ENCODE measurements at places on chromosomes 2 and 18.

GRCh38 chr2:137161250-137161649 is 395.9 kb downstream of the THSD7B start:
- no peak for DNase-seq

DNA sequence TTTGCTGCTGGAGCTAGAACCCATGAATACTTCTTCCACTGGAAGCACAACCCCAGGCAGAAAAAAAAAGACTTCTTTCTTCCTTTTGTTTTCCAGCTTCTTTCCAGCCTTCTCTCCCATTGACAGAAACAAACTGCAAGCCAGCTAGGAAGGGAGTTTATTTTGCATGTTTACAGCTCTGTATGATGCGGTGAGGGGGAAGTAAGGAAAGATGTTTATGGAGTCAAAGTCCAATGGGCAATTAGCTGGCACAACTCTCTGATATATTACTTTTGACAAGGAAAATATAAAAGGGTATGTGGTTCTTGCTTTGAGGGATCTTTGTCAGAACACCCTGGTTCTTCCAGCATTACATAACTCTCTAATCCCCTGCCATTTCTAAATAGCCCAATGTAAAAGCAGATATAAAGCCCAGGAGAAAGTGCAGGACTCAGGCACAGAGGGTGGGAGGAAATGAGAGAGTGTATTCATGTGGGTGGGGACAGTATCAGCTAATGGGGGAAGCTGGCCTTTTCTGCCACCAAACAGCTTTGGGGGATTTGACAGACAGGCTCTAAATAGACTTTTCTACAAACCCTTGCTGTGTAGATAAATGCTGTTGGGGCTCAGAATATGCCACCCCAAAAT is 9.3 kb upstream of the NMS start:
- DNase-seq, result no peak

- DNase-seq, result no peak
These were observed 15.5 kb downstream of the MAP3K20 start for GRCh38 chr2:173090973-173091660.

- DNase-seq, result peak; percentile 73
These were observed 243.8 kb downstream of the TSN start for GRCh38 chr2:121999264-121999663.

GRCh38 chr18:37985126-37985525 is 419.5 kb upstream of the CELF4 start:
- DNase-seq, result no peak

GRCh38 chr2:20288642-20289340 is 61.9 kb downstream of the PUM2 start:
- DNase-seq, result no peak

DNA sequence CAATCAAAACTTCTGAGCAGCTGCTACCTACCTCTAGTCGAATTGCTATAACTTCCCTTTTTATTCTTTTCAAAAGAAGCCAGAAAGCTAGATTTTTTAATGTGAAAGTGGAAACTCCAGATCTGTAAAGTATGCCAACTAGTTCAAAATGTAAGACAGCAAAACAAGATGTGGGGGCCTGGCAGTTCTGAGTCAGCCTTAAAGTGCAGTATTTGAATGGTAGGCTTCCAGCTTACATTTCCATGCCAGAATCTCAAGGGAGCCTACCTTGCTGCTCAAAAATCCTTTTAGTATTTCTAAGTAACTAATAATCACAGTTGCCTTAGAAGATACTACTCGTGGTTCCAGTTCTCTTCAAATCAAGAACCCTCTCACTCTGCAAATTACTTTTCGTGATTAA is 1288.7 kb downstream of the LRP1B start:
- DNase-seq, result no peak

DNA sequence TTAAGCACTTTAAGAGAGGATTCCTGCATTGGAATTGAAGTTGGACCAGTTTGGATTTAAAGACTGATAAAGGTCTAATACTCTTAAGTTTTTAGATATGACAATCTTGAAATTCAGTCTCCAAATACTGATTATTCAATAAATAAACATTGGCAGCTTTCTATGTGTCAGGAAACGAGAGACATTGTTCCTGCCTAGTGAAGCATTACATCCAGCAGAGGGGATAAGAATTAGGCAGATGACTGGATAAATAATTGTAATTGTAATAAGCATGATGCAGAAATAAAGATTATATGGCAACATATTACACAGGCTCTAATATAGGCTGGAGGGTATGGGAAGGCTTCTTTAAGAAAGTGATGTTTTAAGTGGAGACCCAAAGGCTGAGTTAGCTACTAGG is 226.5 kb upstream of the MMADHC start:
- no peak for DNase-seq

GRCh38 chr2:98777076-98777475 is 46.1 kb upstream of the MGAT4A start:
- no peak for DNase-seq

GRCh38 chr2:117858892-117859531 is 44.5 kb downstream of the DDX18 start:
- no peak for DNase-seq

DNA sequence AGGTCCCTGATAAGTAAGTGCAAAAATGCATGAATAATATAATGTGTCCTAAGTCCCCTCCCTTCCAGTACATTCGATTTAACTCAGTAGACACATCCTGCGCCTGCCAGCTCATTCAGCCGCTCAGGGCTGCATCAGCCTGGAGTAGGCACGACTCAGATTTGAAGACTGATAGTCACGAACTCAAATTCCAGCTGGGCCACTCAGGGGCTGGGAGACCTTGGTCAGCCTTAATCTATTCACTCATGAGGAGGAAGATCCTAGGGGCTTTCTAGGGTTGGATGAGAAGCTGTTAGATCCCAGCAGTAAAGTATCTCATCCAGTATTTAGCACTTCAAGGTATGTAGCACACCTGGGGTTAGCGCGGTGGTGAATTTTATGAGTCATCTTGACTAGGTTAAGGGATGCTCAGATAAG is 98.9 kb upstream of the ODC1 start:
- no peak for DNase-seq

DNA sequence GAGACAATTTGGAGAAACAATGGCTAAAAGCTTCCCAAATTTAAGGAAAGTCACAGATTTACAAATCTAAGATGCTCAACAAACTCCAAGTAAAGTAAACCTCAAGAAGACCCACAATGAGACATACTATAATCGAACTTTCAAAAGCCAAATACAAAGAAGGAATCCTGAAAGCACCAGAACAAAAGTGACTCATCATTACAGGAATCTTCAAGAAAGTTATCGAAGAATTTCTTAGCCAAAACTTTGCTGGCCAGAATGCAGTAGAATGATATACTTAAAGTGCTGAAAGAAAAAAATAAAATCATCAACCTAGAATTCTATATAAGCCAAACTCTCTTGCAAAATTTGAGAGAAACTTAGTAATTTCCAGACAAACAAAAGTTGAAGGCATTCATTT is 106.5 kb upstream of the TMEM200C start:
- DNase-seq, result no peak

DNA sequence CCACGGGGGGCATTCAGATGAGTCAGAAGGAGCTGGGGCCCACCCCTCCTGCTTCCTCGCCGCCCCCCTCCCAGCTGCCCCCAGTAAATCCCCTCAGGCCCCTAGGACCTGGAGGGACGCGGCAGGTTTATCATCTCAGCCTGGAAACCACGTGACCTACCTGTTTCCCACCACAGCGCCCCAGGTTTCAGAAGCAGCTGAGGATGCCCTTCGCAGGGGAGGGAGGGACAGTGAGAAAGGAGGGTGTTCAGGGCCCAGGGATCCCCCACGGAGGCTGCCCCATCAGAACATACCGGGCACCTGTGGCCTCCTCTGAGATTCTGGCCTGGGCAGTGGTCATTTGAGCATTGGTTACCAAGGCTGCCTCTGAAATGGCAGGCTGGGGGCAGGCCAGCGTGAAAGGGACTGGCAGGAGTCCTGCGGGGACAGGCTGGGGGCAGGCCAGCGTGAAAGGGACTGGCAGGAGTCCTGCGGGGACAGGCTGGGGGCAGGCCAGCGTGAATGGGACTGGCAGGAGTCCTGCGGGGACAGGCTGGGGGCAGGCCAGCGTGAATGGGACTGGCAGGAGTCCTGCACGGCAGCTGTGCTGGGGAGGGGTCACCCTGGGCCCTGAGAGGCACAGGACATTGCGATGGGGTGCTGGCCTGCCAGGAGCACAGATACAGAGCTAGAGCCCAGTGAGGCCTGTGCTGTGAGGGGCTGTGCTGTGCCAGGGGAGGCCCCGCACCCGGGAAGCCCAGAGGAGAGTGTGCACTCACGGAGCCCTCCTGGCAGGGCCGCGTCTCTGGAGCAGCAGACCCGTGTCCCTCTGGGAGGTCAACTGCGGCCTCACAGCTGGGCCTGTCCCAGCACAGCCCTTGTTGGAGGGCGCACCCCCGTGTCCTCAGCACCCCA is 1.6 kb downstream of the NEU4 start:
- DNase-seq, result no peak

DNA sequence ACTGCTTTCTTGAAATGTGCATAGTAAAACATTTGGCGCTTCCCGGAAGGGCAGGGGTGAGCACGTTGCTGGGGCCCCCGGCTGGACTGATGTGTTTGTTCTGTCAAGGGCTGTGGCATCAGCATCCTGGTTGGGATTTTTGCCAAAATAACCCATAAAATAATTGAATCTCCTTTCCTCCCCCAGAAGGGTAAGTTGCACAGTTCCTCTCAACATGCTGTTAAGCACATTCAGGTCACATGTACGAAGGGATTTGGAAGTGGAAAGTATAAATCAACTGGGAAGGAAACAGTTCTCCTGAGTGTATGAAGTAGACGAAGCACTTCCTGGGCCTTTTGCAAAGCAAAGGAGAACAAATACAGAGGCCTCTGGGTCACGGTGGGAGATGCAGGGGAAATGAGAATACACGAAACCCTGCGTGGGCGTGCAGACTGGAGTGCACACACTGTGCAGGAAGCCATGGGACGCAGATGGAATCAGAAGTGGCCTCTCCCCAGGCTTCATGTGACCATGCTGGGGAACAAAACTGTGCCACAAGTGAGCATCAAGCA is 183.9 kb downstream of the LPIN1 start:
- DNase-seq, result peak; percentile 47

DNA sequence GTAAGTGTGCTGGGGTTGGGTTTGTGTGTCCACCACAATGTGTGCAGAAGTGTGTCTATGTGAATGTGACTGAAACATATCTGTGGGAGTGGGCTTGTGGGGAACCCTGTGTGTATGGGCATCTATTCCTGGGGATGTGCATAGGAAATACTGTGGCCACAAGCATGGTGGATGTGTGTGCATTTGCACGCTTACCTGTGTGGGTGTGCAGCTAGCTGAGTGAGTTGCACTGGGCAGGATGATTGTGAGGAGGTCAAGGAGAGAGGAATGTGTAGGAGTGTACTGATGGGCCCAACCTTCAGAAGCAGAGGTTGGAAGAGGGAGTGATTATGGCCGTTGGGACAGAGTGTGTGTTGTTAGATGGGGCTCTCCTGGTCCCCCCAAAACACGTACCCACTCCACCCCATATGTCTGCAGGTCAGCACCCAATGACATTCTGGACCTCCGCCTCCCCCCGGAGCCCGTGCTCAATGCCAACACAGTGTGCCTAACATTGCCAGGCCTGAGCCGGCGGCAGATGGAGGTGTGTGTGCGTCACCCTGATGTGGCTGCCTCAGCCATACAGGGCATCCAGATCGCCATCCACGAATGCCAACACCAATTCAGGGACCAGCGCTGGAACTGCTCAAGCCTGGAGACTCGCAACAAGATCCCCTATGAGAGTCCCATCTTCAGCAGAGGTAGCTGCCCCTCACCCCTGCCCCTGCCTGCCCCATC is 1.2 kb downstream of the WNT10A start:
- no peak for DNase-seq

- DNase-seq, result no peak
These were observed 182.4 kb downstream of the CELF4 start for GRCh38 chr18:37383036-37383785.

- no peak for DNase-seq
These were observed 53.9 kb upstream of the TAF1B start for GRCh38 chr2:9789371-9789770.

- no peak for DNase-seq
These were observed 81.5 kb downstream of the EPHA4 start for GRCh38 chr2:221490506-221491060.

- no peak for DNase-seq
These were observed 17.2 kb downstream of the EPHA4 start for GRCh38 chr2:221554769-221555493.

DNA sequence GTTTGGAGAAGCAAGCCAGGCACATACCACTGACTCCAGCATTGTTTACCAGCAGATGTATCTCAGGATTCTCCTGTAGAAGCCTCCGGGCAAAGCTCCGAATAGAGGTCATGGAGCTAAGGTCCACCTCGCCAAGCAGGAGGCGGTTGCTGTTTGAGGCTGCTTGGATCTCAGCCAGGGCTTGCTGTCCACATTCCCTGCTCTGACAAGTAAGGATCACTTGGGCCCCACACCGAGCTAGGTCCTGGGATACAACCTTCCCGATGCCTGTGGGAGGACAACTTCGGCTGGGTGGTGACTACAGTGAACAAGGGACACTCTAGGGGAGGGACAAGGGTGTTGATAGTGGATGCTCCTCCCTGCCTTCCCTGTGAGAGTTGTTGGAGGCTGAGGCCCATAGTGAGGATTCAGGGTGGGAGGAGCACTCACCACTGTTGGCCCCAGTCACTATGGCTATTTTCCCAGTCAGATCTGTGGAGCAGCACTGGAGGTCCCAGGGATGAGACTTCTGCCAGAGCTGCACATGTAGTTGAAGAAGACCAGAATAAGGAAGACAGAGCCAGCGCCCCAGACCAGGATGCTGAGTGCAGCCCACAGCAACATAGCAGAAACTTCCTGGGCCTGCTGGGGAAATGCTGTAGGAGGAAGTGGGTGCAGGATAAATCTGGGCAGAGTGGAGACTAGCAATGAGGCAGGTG is 8.3 kb downstream of the C2orf81 start:
- DNase-seq, result no peak

- DNase-seq, result no peak
These were observed 101.5 kb downstream of the GALNT1 start for GRCh38 chr18:35683021-35683420.

GRCh38 chr2:59888015-59888414 is 665.4 kb downstream of the BCL11A start:
- peak; percentile 28 for DNase-seq

Measured in NCI-H2081 (cell line).